Activated T-cell treated with anti-CD3 and anti-CD28 coated beads for 1 hour (primary cell): ENCODE measurements at places on chromosomes 2 and 18.

- DNase-seq: no peak
These were observed 97.1 kb upstream of the ZNF521 start for GRCh38 chr18:25449046-25449445.

- no peak for DNase-seq
These were observed 43.2 kb downstream of the SMAD2 start for GRCh38 chr18:47887227-47887626.

DNA sequence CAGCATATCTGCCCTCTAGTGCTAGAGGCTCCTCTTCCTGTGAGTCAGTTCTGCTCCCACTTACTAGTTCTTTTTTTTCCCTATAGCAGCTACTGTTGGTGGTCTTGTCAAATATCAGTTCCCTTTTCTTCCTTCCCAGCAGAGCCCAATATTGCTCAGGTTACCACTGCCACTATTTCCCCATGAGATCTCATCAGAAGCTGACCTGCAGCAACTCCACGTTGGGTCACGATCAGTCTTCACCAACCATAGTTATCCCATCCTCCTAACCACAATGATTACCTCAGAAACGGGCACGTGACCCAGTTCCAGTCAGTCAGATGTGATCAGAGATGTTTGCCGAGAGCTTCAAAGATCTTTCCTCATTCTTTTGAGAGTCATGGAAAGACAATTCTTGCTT, 59.7 kb upstream of the CAPN13 start:
- no peak for DNase-seq

GRCh38 chr2:187011206-187011832, 162.3 kb upstream of the ZSWIM2 start:
- no peak for DNase-seq

DNA sequence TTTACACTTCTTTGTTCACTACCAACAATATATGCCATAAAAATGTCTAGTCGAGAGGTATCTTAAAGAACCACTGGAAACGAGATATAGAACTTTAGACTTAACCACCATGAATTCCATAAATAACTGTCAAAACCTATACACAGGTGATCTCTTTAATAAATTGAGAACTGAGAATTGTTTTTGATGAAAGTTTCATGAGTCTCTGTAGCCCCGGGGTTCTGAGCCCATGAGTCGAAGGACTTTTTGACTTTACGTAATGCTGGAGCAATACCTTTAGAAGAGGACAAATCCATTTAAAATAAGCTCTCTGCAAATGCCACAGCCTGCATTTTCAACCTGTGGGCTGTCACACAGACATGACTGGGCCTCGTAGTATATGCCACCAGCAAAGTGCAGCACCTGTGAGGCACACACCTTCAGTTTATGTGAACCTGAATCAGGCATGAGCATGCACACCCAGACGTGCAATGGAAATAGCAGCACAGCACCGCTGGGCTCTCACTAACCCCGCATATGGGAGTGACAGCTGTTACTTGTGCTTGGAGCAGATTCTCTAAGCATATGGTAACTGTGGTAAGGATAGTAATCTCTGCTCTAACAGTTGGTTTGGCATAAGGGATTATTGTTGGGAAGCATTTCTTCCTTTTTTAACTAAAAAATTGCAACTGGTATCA, 383.2 kb downstream of the SOCS6 start:
- DNase-seq: peak; percentile 14

DNA sequence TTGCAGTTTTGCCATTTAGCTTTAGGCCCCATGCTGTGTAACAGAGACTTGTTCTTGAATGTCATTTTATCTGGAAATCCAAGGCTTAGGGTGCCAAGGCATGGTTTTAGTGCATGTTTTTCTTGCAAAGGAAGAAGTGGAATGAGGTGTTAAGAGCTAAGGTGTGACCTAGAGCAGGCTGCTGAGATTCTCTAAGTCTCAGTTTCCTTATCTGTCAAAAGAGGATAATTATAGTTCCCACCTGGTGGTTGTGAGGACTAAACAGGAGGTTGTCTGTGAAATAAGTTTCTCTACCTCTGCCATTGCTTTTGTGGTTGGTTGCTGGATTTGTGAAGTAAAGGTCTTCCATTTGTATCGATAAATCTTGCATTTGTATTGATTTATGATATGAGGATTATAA, 82.0 kb downstream of the TANC1 start:
- DNase-seq: no peak

- DNase-seq: no peak
These were observed 49.3 kb downstream of the BIN1 start for GRCh38 chr2:127057371-127058245.

GRCh38 chr2:58688813-58689212, 447.7 kb upstream of the FANCL start:
- DNase-seq: no peak
